ENCODE measurements at places on chromosomes 12 and 14. TPM values are rescaled to one million over a fixed set of nuclear protein-coding genes. Genes with fewer than 3 reads are reported as not detected.
A peak's percentile ranks its signal among the peaks of the same experiment; 100 is the strongest.

The CCDC196 gene
- total RNA-seq = not detected

GRCh38 chr12:118237052-118237665 is 101.2 kb downstream of the PEBP1 start:
- H3K4me1 ChIP-seq = peaks cover 29% of the 10 kb centered on the region
- H3K4me3 ChIP-seq = no peak overlapping the region

- H3K27me3 ChIP-seq = no peaks in the 10 kb centered on the region
- H3K27ac ChIP-seq = no peak overlapping the region
- H3K4me1 ChIP-seq = no peaks in the 10 kb centered on the region
Measured at GRCh38 chr12:79973801-79974200, 38.9 kb upstream of the PPP1R12A start.

DNA sequence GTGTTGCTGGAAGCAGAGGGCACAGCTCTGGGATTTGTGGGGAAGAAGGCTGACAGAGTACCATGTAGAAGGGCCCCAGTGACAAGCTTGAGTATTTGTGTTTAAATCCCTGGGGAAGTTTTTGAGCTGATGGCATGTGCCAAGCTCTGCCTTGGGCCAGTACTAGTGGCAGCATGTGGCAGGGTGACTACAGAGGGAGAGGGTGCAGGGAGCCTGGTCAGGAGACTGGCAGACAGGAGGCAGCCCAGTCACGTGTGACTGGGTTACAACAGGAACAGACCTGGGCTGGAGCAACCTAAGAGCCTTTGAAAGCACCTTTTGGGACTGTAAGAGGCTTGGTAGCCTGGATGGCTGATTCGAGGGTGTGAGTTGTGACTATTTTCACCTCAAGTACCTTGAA is 112.1 kb downstream of the TSPAN9 start:
- no peaks in the 10 kb centered on the region for H3K27me3 ChIP-seq
- no peak overlapping the region for H3K27ac ChIP-seq
- no peak for DNase-seq
- no peaks in the 10 kb centered on the region for H3K4me1 ChIP-seq

The CLEC14A gene
- 33.5 TPM for total RNA-seq

- H3K4me1 ChIP-seq = no peaks in the 10 kb centered on the region
- no peaks in the 10 kb centered on the region for H3K36me3 ChIP-seq
- H3K27me3 ChIP-seq = no peaks in the 10 kb centered on the region
- no peak overlapping the region for H3K4me3 ChIP-seq
- DNase-seq = no peak
Measured at GRCh38 chr14:31239741-31240140, 32.1 kb upstream of the HECTD1 start.

DNA sequence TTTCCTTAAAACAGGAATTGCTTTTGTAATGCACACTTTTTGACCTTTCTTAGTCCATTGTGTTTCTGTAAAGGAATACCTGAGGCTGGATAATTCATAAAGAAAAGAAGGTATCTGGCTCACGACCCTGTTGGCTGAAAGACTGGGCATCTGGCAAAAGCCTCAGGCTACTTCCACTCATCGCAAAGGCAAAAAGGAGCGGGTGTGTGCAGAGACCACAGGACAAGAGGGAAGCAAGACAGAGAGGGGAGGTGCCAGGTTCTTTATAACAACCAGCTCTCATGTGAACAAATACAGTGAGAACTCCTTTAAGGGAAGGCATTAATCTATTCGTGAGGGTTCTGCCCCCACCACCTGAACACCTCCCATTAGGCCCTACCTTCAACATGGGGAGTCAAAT is 182.1 kb downstream of the C12orf50 start:
- no peak overlapping the region for H3K4me3 ChIP-seq
- no peaks in the 10 kb centered on the region for H3K27me3 ChIP-seq
- no peaks in the 10 kb centered on the region for H3K4me1 ChIP-seq
- H3K36me3 ChIP-seq = no peaks in the 10 kb centered on the region
- DNase-seq = no peak

The RGS6 gene
- total RNA-seq = 3.1 TPM

GRCh38 chr14:100223332-100224201 is 15.4 kb upstream of the YY1 start:
- no peaks in the 10 kb centered on the region for H3K27me3 ChIP-seq
- H3K27ac ChIP-seq = peak overlapping the region; percentile 85
- H3K36me3 ChIP-seq = no peaks in the 10 kb centered on the region
- H3K4me1 ChIP-seq = peaks cover 64% of the 10 kb centered on the region
- H3K4me3 ChIP-seq = no peak overlapping the region
- peak; percentile 15 for DNase-seq

The BRI3BP gene
- total RNA-seq = 10.1 TPM

The NRIP2 gene
- total RNA-seq = 6.8 TPM

The OR11G2 gene
- not detected for total RNA-seq

The SLC7A8 gene
- total RNA-seq = 71.5 TPM

- no peaks in the 10 kb centered on the region for H3K36me3 ChIP-seq
- no peaks in the 10 kb centered on the region for H3K27me3 ChIP-seq
- H3K4me1 ChIP-seq = peaks cover 53% of the 10 kb centered on the region
- DNase-seq = no peak
Measured at GRCh38 chr14:64671591-64671990, 32.6 kb upstream of the PLEKHG3 start.

DNA sequence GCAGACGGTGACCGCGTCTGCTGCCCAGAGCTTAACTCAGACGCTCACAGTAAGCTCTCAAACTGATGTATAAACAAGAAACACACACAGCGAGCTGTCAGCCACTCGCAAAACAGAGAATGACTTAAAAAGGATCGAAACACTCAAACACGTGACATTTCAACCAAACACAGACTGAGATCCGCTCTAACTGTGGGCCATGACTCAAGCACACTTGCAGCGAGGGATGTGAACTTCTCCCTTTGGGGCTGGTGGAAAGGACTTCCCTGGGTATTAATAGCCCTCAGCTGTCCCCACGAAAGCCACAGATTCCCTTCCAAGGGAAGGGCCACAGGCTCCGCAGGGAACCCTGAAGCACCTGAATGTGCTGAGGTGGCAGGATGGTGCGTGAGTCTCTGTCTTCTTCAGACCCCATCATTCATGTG is 29.1 kb downstream of the CCDC88C start:
- DNase-seq = no peak
- no peak overlapping the region for H3K4me3 ChIP-seq
- peaks cover 85% of the 10 kb centered on the region for H3K4me1 ChIP-seq
- no peaks in the 10 kb centered on the region for H3K36me3 ChIP-seq
- no peaks in the 10 kb centered on the region for H3K27me3 ChIP-seq

- no peaks in the 10 kb centered on the region for H3K27me3 ChIP-seq
- peak; percentile 98 for DNase-seq
- peak within 1 kb of the TSS; percentile 98 for H3K27ac ChIP-seq
- H3K36me3 ChIP-seq = no peaks in the 10 kb centered on the region
- H3K4me3 ChIP-seq = peak within 1 kb of the TSS; percentile 52
Measured at GRCh38 chr12:51323966-51324895, at the start of gene BIN2. TSS of gene BIN2 (minus strand) at chr12:51324174. CDS start at chr12:51324102, 72 bp downstream.

DNA sequence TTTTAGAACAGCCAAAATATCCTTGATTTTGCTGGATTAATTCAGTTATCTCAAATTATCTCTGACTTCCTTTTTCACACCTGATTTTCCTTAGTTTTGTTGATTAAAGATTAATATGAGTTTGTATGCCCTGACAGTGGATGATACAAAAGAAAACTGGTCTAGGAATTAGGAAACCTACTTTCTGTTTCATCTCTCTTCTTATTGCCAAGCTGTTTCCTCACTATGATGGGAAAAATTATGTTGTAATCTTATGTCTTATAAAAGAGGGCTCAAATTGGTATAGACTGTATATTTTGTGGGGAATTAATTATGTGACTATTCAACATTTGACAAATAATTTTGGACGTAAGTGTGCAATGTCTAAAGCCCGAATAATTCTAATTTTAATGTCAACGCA is 271.6 kb downstream of the FBXL14 start:
- H3K36me3 ChIP-seq = no peaks in the 10 kb centered on the region
- no peak for DNase-seq
- peak overlapping the region; percentile 34 for H3K27ac ChIP-seq
- no peaks in the 10 kb centered on the region for H3K4me1 ChIP-seq
- H3K27me3 ChIP-seq = no peaks in the 10 kb centered on the region
- no peak overlapping the region for H3K4me3 ChIP-seq

DNA sequence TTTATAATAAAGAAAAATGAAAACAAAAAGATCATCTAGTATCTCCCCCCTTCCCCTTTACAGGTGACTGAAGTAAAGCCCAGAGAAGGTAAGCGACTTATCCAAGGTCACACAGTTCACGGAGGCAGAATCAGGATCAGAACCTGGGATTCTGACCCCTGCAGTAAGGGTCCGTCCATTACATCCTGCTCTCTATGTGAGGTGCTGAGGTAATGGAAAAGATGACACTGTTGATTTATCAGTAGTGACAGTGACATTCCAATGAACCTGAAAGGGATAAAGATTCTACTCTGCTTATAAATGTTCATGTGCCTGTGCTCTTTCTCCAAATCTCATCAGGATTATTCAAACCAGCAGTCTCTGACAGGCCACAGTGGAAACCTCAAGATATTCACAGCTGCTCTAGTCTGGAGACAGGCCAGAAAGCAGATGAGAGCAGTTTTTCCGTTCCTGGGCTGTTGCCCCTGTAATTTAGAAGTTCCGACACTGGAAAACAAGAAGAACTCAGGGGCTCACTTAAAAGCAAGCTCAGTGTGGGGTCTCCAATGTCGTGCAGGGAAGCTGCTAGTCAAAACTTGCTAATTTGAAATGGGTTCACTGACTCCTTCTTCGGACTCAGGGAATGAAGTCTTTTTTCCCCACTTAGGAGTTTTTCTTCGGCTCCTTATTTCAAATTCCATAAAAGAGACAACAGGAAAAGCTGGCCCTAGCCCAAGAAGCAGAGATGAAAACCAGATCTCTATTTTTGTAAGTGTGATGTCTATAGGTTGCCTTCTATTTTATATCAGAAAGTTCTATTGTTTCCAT is 131.8 kb upstream of the EEA1 start:
- no peak overlapping the region for H3K27ac ChIP-seq
- no peaks in the 10 kb centered on the region for H3K4me1 ChIP-seq
- H3K4me3 ChIP-seq = no peak overlapping the region
- no peak for DNase-seq

DNA sequence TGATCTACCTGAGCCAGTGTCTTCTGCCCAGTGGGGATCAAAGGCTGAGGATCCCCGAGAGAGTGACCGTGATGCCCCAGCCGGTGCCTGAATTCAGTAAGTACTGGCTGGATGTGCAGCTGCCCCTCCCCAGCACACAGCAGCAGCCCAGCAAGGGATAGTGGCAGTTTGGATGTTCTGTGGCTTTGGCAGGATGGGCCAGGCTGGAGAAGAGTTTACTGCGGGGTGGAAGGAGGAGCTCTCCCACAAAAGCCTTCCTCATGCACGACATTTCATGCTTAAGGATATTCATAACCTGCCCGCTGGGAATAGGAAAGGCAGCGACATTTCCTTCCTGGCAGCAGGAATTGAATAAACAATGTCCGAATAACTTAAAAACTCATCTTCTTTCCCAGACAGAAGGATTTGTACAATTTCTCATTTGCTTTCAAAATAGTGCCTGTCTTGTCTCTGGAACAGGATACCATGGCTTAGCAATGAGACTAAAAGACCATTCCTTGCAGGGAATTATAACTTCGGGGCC is 135.6 kb upstream of the PRMT8 start:
- H3K27me3 ChIP-seq = no peaks in the 10 kb centered on the region
- H3K4me1 ChIP-seq = no peaks in the 10 kb centered on the region
- no peak for DNase-seq
- no peak overlapping the region for H3K27ac ChIP-seq

GRCh38 chr14:94043756-94044475 is 17.8 kb downstream of the OTUB2 start:
- H3K27me3 ChIP-seq = no peaks in the 10 kb centered on the region
- peak; percentile 62 for DNase-seq
- H3K36me3 ChIP-seq = no peaks in the 10 kb centered on the region
- no peak overlapping the region for H3K4me3 ChIP-seq
- peaks cover 34% of the 10 kb centered on the region for H3K4me1 ChIP-seq

DNA sequence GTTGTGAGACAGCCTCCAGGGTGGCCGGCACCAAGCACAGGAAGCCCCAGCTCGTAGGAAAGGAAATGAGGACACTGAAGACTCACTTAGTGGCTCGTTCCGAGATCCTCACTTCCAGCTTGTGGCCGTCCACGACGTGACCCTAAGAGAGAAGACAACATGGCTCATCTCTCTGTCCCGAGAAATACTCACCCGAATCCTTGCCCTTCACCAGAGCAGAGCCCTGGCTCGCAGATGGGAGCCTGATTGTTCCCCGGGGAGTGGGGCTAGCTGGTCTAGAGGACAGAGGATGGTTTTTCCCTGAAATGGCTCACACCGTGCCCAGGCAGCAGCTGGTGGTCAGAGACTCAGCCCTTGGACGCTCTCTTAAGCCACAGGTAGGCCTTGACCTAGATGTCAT is 47.8 kb downstream of the RBM19 start:
- H3K27me3 ChIP-seq = no peaks in the 10 kb centered on the region
- H3K36me3 ChIP-seq = peaks cover 72% of the 10 kb centered on the region
- no peaks in the 10 kb centered on the region for H3K4me1 ChIP-seq
- H3K4me3 ChIP-seq = no peak overlapping the region

DNA sequence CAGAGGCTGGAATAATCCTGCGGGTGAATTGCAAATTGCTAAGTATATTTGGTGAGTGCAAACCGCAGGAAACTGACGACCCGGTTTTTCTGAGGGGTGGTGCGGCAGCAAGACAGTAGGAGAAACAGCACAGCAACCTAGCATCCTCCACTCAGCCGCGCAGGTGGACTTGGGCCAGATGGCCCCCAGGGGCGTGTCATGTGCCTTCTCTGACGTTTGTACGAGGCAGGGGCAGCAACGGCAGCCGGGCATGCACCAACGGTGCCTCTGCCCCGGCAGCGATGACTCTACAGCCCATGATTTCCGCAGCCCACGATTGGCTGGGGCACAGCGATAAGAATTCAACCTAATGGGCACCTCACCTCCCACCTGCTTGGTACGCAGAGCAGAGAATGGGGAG is 11.1 kb upstream of the CLEC2A start:
- H3K4me3 ChIP-seq = no peak overlapping the region
- peak overlapping the region; percentile 15 for H3K27ac ChIP-seq
- DNase-seq = peak; percentile 84
- no peaks in the 10 kb centered on the region for H3K36me3 ChIP-seq
- H3K4me1 ChIP-seq = peaks cover 11% of the 10 kb centered on the region

The CLEC4A gene
- total RNA-seq = 12.7 TPM

The TBX5 gene
- not detected for total RNA-seq

The CISTR gene
- not detected for total RNA-seq

The SLC17A8 gene
- total RNA-seq = not detected

DNA sequence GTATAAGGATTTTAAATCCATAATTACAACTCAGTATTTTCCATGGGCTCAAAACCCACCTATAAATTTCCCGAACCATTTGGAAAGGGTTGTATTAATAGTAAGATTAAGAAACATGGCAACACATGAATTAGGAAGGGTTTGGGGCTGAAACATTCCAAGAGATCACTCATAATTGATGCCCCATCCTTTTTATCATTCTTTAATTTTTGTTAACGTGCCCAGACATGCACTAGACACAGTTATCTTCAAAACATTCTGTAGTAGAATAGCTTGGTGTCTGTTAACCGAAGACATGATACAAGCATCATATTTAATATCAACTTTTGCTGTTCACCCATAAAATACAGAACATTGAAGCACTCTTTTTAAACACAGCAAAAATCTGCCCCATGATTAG is 106.8 kb upstream of the FRMD6 start:
- no peak overlapping the region for H3K4me3 ChIP-seq
- H3K36me3 ChIP-seq = no peaks in the 10 kb centered on the region
- no peak for DNase-seq
- H3K27ac ChIP-seq = no peak overlapping the region
- H3K27me3 ChIP-seq = no peaks in the 10 kb centered on the region

GRCh38 chr12:90216815-90217214 is 508.2 kb upstream of the ATP2B1 start:
- DNase-seq = no peak
- no peaks in the 10 kb centered on the region for H3K4me1 ChIP-seq
